ENCODE measurements at places on chromosomes 16 and 17.

DNA sequence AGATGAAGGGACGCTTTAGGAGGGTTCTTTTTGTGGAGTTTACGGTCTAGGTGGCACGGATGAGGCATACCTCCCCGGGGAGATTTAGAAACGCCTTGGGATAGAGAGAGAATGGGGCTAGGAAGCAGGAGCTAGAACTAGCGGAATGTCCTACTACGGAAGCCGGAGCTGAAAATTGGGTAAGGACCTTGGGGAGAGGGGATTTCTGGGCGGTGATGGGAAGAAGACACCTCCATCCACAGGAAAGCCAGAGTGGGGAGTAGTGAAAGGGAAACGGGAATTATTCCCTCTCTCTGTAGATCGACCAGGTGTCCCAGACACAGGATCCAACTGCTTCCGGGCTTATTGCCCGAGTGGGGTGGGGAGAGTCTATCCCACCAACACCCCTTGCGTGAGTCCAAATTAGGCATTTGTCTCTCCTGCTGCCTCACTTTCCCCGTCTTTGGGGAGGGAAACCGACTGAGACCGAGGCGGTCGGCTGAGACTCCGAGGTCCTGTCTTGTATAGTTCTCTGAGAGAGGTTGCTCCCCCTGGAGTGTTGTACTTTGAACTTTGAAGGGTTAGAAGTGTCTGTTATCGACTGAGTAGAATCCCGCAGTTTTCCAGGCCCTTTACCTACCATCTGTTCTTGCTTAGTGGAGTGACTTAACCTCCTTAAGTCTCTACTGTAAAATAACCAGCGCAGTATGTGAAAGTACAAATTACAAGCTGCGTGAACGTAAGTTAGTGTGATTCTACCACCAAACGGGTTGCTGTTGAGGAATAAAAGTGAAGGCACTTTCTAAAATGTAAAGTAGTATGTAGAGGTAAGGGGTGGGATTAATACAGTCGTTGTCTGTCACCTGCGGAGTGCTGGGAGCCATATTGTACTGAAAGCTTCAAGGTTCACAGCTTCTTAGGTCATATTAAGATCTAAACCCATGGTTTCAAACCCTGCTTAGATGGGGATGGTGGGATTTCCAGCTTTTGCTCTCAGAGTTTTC, 1.0 kb downstream of the RSPRY1 start:
- peak; percentile 34 for DNase-seq

GRCh38 chr16:49276646-49277385, 4.8 kb downstream of the CBLN1 start:
- DNase-seq, result no peak

GRCh38 chr16:79209308-79209707, 391.2 kb downstream of the MAF start:
- DNase-seq, result no peak

GRCh38 chr17:20992987-20993862, 49.6 kb downstream of the USP22 start:
- peak; percentile 79 for DNase-seq

DNA sequence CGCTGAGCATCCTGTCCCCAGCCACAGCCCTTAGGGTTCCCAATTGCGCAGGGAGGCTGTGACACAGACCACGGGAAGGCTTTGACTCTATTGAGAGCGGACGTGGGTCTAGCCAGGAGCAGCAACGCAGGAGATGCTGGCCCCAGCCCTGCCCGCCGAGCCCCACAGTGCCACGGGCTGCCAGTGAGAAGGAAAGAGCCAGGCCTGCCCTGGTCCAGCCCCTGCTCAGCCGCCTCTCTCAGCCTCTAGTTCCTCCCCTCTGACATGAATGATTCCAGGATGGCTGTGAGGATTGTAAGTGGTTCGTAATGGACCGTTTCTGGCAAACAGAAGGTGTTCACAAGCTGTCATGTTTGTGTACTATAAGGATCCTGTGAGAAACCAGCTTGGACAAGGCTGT, 2.5 kb downstream of the BHLHA9 start:
- DNase-seq, result no peak

DNA sequence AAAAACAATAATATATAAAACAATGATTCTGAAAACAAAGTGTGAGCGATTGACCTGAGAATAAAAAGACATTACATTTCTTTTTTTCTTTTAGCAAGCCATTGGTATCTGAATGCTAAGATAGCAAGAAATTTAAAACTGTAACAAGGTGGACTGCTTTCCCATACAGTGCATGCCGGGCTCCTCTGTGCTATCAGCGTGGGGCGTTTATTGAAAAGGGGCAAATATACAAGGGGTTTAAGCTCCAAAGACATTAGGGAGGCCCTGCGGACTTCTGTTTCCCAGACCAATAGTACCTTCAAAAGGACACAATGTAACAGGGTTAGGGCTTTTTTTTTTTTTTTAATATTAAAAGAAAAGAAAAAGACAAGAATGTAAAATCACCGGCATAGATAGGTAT, 261.3 kb downstream of the ZFHX3 start:
- DNase-seq, result no peak

GRCh38 chr17:61574542-61575351, 16.3 kb downstream of the NACA2 start:
- no peak for DNase-seq

- DNase-seq, result no peak
Measured at GRCh38 chr17:37158290-37158689, 209.5 kb downstream of the AATF start.

- DNase-seq, result no peak
Measured at GRCh38 chr16:270381-271255, 5.1 kb downstream of the RGS11 start.

DNA sequence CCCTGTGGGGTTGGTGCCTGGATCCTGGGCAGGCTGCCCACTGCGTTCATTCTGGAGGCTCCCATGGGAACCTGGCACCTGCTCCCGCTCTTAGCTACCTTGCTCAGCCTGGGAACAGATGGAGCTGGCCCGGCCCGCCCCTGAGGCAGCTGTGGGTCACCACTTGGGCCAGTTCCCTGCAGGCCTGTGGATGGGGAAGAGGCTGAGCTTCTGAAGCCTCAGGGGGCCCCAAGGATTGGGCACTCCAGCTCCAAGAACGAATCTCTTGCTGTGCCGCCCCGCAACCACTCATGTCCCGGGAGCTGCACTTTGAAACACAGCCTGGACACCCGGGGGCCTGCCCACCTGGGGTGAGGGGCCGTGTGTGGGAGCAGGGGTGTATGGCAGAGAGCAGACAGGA, 37.7 kb downstream of the BAHCC1 start:
- DNase-seq, result no peak

All from activated T-cell treated with anti-CD3 and anti-CD28 coated beads, Interleukin-2, amount 50 U/mL, for 48 hours (primary cell).